ENCODE measurements at places on chromosomes 7 and 10. TPM values are rescaled to one million over a fixed set of nuclear protein-coding genes. Genes with fewer than 3 reads are reported as not detected.

- no peaks in the 10 kb centered on the region for H3K27me3 ChIP-seq
- no peaks in the 10 kb centered on the region for H3K36me3 ChIP-seq
- H3K4me3 ChIP-seq = no peak overlapping the region
- no peak overlapping the region for H3K27ac ChIP-seq
- no peaks in the 10 kb centered on the region for H3K4me1 ChIP-seq
Observed at GRCh38 chr7:157916946-157917640, 580.3 kb downstream of the DNAJB6 start.

DNA sequence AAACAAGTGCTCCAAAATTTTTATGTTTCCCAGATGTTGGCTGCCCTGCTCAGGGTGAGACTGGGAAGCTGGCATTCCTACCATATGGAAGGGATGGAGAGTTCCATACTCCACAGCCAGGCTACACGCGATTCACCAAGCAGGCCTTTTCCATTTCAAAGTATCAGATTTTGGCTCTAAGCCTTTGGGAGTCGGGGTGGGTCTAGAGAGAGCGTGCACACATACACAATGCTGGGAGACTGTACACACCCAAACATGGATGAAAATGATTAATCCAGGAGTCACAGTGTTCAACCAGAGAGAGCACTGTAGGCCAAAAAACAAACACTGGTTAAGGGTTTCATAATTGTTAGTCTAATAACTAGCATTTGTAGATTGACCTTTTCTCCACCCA, 295.0 kb downstream of the BICC1 start:
- H3K4me3 ChIP-seq = no peak overlapping the region
- H3K27ac ChIP-seq = no peak overlapping the region
- no peaks in the 10 kb centered on the region for H3K36me3 ChIP-seq
- no peak for DNase-seq

PDSS1 gene
- 11.4 TPM for polyA plus RNA-seq

CYP3A7 gene
- 0.19 TPM for polyA plus RNA-seq

DNA sequence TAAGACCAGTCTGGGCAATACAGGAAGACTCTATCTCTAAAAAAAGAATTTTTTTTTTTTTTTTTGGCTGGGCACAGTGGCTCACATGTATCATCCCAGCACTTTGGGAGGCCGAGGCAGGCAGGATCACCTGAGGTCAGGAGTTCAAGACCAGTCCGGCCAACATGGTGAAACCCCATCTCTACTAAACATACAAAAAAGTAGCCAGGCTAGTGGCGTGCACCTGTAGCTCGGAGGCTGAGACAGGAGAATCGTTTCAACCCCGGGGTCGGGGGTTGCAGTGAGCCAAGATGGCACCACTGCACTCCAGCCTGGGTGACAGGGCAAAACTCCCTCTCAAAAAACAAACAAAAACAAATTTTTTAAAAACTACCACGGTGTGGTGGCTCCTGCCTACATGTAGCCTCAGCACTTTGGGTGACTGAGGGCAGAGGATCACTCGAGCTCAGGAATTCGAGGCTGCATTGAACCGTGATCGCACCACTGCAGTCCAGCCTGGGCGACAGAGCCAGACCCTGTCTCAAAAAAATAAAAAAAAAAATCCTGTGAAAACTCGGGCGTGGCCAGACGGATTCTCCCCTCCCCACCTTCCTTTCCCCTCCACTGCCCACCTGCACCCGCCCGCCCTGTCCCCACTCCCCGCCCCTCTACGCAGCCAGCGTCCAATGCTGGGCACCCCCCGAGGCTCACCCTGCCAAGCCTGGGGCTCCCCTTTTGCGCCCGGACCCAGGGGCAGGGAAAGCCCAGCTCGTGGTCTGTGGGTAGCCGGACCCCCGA, 745 bp upstream of the ORAI2 start:
- no peaks in the 10 kb centered on the region for H3K36me3 ChIP-seq
- no peaks in the 10 kb centered on the region for H3K27me3 ChIP-seq
- H3K4me3 ChIP-seq = peak overlapping the region; percentile 48

DNA sequence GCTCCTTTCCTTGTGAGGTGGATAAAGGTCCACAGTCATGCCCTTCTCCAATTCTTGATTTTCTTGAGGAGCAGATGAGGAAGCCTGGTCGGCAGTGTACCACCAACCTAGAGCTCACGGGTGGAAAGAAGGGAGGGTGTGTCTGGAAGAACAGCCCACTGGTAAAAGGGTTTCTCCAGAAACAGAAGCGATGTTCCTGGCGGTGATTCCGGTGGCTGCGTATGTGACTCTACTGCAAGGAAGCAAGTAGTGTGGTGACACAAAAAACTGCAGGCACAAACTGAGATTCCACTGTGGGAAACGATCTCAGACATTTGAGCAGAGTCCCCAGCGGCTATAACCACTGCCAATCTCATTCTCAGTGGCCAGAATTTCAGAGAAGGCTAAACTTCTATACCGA, 65.9 kb upstream of the ATP6V0A4 start:
- peaks cover 5% of the 10 kb centered on the region for H3K36me3 ChIP-seq
- H3K27ac ChIP-seq = no peak overlapping the region
- H3K4me3 ChIP-seq = no peak overlapping the region
- no peaks in the 10 kb centered on the region for H3K4me1 ChIP-seq

DNA sequence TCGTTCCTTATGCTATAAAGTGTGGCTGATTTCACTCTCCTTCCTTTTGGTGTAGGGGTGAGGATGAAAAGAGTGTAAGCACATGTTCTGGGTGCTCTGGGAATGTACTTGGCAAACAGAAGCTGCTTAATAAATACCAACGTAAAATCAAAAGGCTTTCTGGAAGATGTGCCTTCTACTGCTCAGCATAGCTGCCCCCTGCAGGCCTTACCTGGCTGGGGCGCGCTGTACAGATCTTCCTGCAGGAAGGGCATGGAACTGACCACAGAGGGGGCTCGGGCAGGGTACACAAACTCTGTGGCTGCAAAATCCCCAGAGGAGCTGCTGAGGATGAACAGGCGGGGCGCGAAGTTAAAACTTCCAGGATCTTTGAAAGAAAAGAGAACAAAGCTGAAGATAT, 169.4 kb downstream of the SVIL start:
- peaks cover 28% of the 10 kb centered on the region for H3K36me3 ChIP-seq
- no peak for DNase-seq
- H3K4me1 ChIP-seq = no peaks in the 10 kb centered on the region
- H3K27me3 ChIP-seq = no peaks in the 10 kb centered on the region
- no peak overlapping the region for H3K27ac ChIP-seq

WDR11 gene
- 24.1 TPM for polyA plus RNA-seq

GIMAP7 gene
- 54.7 TPM for polyA plus RNA-seq

C10orf67 gene
- 1.1 TPM for polyA plus RNA-seq

CACNB2 gene
- 0.90 TPM for polyA plus RNA-seq

GRCh38 chr10:129335942-129336341, 131.1 kb upstream of the MGMT start:
- H3K27ac ChIP-seq = no peak overlapping the region
- H3K4me1 ChIP-seq = no peaks in the 10 kb centered on the region
- no peak overlapping the region for H3K4me3 ChIP-seq
- no peaks in the 10 kb centered on the region for H3K27me3 ChIP-seq
